Fibroblast of skin of left biceps (primary cell): ENCODE measurements at places on chromosomes 1 and 21.
A peak's percentile ranks its signal among the peaks of the same experiment; 100 is the strongest.

GRCh38 chr1:66476774-66477173 lies 57.2 kb upstream of the SGIP1 start:
- peak; percentile 58 for DNase-seq

GRCh38 chr1:225466848-225467192 lies 39.0 kb upstream of the LBR start:
- DNase-seq: no peak

DNA sequence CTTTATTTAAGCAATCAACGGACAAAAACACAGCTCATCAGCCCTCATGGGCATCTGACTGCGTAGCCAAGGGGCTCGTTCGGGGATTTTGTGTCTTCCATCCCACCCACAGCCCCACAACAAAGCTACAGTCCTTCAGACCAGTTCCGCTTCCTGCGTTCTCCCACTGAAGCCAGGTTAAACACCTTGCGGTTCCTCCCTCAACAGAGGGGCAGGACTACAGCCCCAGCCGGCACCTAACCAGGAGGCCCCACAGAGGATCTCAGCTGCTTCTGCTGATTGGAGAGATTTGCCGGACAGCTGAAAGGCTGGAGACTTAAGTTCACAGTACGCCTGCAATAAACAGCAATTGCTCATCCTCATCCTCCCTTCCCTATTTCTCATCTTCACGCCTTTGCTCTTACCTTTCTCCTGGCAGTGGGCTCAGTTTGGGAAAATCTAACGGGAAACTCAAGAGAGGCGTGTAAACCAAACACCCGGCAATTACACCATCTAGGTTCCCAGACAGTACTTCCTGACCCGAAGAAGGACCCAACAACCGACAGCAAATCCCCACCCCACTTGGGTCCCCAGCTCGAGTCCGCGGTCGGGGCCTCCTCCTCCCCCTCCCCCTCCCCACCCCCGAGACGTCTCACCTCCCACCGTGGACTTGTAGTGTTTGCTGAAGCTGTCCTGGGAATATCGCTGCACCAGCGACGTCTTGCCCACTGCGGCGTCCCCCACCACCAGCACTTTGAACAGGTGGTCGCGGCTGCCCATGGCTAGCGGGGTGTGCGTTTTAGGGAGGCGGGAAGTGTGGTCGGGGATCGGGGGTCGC lies 876 bp downstream of the RAB29 start:
- no peak for DNase-seq

- DNase-seq: no peak
Observed at GRCh38 chr1:243924588-243925349, 74.7 kb upstream of the AKT3 start.

- no peak for DNase-seq
Observed at GRCh38 chr21:16550118-16550517, 820.3 kb downstream of the USP25 start.

GRCh38 chr1:203096566-203096965 lies 10.8 kb upstream of the MYOG start:
- no peak for DNase-seq

- DNase-seq: no peak
Observed at GRCh38 chr1:239011382-239011781, 375.0 kb upstream of the CHRM3 start.

GRCh38 chr21:24200052-24200451 lies 1407.2 kb downstream of the MRPL39 start:
- DNase-seq: no peak

GRCh38 chr21:42340187-42341050 lies 10.4 kb downstream of the TFF2 start:
- no peak for DNase-seq

GRCh38 chr1:119004781-119005180 lies 16.6 kb upstream of the TBX15 start:
- DNase-seq: no peak

GRCh38 chr1:192506741-192507155 lies 68.8 kb upstream of the RGS1 start:
- no peak for DNase-seq

GRCh38 chr1:226041419-226041818 lies 21.1 kb upstream of the H3-3A start:
- no peak for DNase-seq

GRCh38 chr1:202316186-202316585 lies 25.6 kb downstream of the UBE2T start:
- no peak for DNase-seq

DNA sequence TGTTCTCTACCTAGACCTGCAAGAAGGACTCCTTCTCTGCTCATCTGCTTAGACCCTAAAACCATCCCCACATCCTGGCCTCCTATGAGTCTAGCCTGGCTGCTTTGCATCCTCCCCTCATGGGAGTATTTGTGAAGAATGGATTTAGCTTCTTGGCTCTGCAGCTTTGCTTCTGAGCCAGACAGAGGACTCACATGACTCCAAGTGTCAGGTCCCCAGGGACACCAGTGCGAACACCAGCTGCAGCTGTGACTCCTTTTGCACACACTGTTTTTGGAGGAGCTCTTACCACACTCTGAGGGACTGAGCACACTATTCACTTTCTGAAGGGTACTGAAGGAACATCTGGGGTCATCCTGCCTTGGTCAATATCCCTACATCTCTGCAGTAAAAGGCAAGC lies 131.8 kb upstream of the SGIP1 start:
- DNase-seq: no peak

GRCh38 chr1:94804442-94804837 lies 15.7 kb upstream of the SLC44A3 start:
- no peak for DNase-seq

- DNase-seq: no peak
Observed at GRCh38 chr1:52660807-52661206, 27.8 kb downstream of the SHISAL2A start.

DNA sequence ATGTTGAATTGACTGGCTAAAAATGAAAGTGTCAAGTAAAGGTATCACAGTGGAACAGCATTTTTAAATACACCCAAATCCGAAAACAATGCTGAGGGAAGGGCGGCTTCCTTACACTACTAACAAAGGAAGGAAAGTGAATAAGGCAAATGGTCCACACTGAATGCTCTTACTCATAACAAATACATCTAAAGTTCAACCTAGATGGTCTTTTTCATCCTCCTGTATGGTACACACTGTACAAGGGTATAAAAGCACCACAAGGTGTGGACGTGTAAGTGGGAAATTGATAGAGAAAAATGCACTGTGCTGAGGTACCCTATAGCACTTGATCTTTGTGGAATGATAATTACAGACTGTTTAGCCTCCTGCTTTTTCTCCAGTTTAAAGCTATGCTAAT lies 7.1 kb upstream of the PALMD start:
- DNase-seq: no peak

DNA sequence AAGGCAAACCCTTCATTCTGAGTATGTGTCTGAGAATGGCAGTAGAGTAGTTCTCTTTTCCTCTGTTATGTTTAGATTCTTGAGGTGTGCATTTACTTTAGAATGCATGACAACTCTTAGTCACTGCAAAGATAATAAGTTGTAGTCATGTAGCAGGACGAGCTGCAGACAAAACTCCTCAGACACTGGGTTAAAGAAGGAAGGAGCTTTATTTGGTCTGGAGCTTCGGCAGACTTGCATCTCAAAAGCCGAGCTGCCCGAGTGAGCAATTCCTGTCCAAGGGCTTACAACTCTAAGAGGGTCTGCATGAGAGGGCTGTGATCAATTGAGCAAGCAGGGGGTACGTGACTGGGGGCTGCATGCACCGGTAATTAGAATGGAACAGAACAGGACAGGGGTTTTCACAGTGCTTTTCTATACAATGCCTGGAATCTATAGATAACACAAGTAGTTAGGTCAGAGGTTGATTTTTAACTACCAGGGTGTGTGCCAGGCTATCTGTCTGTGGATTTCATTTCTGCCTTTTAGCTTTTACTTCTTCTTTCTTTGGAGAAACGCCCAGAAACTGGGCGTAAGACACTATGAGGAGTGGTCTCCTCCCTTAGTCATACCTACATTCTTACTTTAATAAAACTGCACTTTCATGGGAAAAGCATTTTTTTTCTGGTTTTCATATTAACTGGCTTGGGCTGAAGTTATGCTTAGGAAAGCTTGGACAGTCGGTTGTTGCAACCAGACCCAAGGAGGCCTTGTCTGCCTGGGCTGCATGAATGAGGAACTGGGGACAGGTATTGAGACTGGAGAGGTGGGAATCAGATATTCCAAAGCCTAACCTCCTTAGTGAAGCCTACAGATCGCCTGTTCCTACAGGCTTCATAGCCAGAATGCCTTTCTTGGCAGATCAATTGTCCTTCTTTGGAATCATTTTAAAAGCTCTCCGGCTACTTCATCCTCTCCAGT lies 115.1 kb downstream of the RHOU start:
- no peak for DNase-seq

- DNase-seq: no peak
Observed at GRCh38 chr1:220810963-220811362, 24.2 kb downstream of the MTARC1 start.

- no peak for DNase-seq
Observed at GRCh38 chr21:43603641-43604504, 55.4 kb downstream of the HSF2BP start.

- peak; percentile 57 for DNase-seq
Observed at GRCh38 chr1:224784265-224785039, 145.0 kb upstream of the DNAH14 start.

DNA sequence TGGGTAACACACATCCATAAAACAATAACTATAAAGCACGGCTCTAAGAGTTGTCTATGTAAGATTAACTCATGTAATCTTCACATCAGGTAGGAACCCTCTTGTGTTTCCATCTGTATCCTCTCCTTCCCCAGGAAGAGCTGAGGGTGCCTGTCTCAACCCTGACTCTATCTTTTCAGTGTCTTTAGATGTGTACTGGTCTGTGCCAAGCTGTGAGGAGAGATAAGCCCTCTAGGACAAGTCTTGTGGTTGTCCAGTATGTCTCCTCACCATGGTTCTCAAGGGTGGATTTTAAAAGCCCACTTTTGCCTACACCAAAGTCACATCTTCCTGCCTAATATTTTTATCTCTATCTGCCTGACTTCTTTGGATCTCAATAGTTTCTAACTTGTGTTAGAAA lies 300.1 kb downstream of the KCNT2 start:
- DNase-seq: no peak

DNA sequence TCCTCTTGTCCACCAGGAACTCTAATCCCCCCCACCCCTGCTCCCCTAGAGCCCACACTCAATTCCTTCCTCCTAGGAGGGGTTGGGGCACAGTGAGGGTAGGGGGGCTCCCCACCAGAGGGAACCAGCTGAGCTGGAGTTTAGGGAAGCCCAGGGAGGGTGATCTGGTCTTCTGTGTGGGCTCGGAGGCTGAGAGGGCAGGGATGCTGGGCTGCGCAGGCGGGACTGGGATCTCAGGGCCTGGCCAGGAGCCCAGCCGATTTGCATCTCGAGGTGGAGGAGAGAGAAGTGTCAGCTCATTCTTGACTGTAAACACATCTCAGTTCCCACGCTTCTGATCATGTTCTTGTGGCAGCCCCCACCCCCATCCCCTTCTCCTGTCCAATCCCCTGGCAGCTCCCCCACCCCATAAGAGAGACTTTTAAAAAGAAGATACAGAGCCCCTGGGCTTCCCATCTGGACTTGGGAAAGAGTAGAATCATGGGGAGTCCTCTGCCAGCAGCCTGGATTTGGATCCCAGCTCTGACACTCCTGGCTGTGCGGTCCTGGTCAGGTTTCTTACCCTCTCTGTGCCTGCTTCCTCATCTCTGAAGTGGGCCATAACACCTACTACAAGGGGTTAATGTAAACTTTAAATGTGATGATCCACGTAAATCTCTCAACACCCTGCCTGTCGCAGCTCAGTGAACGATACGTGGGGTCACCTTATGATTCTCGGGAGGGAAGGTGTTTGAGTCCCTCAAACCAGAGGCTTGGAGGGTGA lies 6.6 kb downstream of the PEAR1 start:
- peak; percentile 45 for DNase-seq

- DNase-seq: no peak
Observed at GRCh38 chr1:111819566-111820263, 64.0 kb downstream of the DDX20 start.

- DNase-seq: no peak
Observed at GRCh38 chr1:157960773-157961172, 32.7 kb upstream of the KIRREL1 start.

DNA sequence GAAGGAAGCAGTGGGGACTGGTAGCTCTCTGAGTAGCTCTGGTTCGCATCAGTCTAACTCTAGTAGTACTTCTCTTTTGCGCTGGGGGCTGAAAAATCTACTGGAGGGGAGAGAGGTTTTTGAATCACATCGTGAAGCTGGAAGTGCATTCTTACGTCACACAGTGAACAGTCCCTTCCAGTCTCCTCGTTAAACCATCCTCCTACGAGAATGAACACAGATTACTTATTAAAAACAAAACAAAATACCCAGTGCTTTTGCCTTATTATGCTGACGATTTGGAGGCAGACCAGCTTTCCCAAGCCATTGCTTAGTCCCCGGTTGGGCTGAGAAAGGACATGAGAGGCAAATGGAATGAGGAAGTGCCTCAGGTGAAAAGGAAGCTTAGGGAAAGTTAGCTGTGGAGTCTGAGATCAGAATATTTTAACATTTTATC lies 16.1 kb downstream of the HUNK start:
- no peak for DNase-seq

DNA sequence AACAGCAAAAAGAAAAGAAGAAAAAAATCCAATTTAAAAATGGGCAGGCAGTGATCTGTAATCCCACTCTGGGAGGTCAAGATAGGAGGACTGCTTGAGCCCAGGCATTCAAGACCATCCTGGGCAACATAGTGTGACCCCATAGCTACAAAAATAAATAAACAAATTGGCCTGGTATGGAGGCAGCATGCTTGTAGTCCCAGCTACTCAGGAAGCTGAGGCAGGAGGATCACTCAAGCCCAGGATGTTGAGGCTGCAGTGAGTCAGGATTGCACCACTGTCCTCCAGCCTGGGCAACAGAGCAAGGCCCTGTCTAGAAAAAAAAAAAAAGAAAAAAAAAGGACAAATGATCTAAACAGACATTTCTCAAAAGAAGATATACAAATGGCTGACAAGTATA lies 99.6 kb downstream of the EIF4G3 start:
- DNase-seq: no peak

DNA sequence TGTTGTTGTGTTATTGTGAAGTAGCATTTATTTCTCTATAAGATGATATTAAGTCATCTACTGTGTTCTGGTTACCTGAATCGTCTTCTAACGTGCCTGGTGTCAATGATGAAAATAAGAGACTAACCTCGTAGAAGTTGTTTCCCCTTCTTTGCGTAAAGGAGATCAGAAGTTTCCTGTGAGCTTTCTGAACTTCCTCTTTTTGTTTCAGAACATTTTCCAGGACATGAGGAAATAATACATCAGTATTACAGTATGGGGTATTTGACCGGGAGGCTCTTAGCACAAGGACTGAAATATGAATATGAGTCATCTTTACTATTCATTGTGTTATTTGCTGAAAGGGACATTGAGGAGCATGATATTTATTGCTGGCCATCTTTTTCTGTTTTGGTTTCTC lies 1.3 kb downstream of the ST6GALNAC3 start:
- DNase-seq: no peak

GRCh38 chr1:110714374-110714995 lies 39.7 kb upstream of the KCNA3 start:
- no peak for DNase-seq

GRCh38 chr1:61523229-61523628 lies 201.7 kb downstream of the TM2D1 start:
- DNase-seq: no peak
